ENCODE measurements at places on chromosomes 3 and 15.

DNA sequence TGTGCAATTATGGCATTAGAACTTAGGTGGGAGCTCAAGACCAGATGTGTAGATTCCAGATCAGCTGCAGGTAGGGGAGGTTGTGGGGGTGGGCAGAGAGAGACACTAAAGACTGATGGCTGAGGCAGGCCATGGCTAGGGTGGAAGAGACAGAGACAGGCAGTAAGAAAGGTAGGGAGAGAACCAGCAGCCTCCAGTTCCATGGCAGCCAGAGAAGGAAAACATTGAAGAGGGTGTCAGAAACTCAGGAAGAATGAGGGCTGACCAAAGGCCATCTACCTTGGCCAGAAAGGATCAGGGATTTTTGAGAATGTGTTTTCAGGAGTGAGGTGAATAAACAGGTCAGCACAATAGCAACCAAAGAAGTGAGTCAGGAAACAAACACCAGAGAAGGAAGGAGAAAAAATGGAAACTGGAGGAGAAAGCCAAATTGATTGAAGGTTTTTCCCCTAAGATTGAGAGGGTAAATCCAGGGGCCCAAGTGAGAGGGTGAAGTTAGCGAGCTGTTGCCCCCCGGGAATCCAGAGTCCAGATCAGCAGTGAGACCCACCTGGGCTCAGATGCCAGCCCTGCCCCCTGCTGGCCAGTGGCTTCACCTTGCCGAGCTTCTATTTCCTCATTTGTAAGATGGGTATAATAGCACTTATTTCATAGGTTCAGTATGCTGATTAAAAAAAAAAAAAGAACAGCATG, 41.0 kb downstream of the ABHD2 start:
- H3K27me3 ChIP-seq, result no peaks in the 10 kb centered on the region
- H3K27ac ChIP-seq, result peak overlapping the region; percentile 10
- no peak for DNase-seq

DNA sequence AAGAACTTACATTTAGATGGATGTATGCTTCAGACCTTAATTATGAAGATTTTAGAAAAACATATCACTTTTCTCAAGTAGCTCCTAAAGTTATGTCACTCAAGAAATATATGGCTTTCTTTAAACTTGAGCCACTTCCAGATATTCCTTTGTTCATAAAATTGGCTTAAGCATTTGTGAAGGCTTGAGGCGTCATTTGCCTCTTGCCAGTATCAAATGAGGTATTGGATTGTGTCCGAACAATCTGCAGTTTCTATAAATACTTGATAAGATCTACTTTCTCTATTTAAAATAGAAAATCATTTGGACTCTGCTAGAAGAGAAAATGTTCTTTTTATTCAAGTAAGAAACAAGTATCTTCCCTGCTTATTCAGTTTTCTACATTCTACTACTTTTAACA, 102.6 kb downstream of the RSL24D1 start:
- H3K4me1 ChIP-seq, result no peaks in the 10 kb centered on the region
- H3K4me3 ChIP-seq, result no peak overlapping the region
- no peak overlapping the region for H3K27ac ChIP-seq
- H3K27me3 ChIP-seq, result no peaks in the 10 kb centered on the region

DNA sequence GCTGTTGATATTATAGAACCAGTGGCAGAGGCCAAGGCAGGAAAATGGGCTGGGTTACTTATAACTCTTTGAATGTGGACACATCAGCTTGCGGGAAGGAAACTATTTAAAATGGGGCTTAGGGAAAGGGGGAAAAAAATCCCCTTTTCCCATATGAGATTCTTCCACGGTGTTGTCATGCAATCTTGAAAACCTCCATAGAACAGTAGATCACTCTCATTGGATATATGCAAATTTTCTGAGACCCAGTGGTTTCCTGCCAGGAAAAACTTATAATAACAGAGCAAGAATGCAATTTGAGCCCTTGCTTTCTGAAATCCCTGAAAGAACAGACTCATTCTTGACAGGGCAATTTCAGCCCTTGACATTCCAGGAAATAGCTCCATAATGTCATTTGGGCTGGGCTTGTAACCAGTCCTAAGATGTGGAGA, 31.1 kb downstream of the TMEM212 start:
- peak overlapping the region; percentile 25 for H3K27ac ChIP-seq
- H3K4me1 ChIP-seq, result peaks cover 55% of the 10 kb centered on the region
- DNase-seq, result no peak

GRCh38 chr15:63374686-63375520, 6.7 kb downstream of the CA12 start:
- no peaks in the 10 kb centered on the region for H3K27me3 ChIP-seq
- H3K27ac ChIP-seq, result no peak overlapping the region
- H3K4me3 ChIP-seq, result no peak overlapping the region
- DNase-seq, result no peak

- peaks cover 29% of the 10 kb centered on the region for H3K27me3 ChIP-seq
- no peak for DNase-seq
- no peak overlapping the region for H3K4me3 ChIP-seq
Observed at GRCh38 chr3:122918576-122919290, 108.8 kb downstream of the SEMA5B start.

Data from sigmoid colon (tissue), 7 donors.